ENCODE measurements at places on chromosomes 1 and 21.

- DNase-seq = no peak
These were observed 4.5 kb upstream of the ERVH48-1 start for GRCh38 chr21:42929969-42930368.

- DNase-seq = no peak
These were observed 36.4 kb downstream of the ZNF684 start for GRCh38 chr1:40567825-40568224.

DNA sequence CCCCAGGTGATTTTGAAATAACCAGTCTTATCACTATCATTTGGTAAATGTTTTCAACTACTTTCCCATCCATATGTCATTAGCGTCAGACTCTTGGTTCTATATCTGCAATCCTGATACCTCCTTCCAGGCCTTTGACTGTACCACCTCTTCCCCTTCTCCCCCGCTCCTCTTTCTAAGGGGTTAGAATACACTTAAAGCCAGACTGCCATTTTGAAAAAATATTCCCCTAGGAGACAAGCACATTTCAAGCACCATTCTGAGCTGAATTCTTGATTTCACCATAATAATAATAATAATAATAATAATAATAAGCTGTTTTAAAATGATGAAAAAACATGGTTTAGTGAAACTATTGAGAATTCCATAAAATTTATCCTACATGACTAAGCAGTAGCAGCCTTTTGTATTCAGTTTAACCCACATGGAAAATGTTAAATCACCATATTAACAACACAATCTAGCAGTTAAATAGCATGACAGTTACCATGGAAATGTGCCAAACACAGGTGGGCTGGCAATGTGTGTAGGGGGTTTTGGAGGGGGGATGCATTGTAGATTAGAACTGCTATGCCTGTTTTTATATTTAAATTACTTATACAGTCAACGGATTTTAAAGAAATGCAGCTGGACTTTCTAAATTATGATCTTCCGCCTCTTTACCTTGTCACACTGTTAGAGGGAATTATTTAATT, 480.2 kb upstream of the DEPDC1 start:
- DNase-seq = no peak

DNA sequence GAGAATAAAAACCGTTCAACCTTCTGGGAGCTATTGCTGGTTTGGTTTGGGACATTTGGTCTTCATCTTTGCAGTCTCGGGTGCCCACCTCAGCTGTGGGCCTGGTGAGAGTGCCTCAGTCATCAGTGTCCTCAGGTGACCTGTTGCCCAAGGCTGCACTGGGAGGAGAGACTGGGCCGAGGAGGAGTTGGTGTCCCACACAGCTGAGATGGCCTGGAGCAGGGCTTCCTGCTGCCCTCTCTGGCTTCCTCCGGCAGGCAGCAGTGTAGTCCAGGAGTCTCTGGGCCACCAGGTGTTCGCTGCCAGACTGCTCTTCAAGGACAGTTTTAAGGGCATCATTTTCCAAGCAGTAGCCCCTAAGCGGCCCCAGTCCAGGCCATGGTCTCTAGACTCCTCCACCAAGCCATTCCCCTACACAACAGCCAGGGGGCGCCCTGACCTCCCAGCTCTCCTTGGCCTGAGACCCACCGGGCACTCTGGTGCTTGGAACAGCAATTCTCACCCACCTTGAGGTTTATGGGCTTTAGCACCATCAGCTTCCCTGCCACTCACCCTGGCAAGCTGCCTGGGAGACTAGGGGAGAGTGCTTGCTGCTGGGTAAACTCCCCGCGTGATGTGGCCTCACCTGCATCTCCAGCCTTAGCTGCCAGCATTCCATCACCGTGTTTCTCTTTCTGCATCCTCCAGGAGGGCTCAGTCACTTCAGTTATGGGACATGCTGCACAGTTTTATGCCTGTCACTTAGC, 9.1 kb upstream of the SYTL1 start:
- peak; percentile 51 for DNase-seq

GRCh38 chr1:8598783-8599182, 218.7 kb downstream of the RERE start:
- no peak for DNase-seq

GRCh38 chr1:4483021-4483625, 171.3 kb upstream of the AJAP1 start:
- DNase-seq = no peak

- peak; percentile 71 for DNase-seq
These were observed 32.8 kb upstream of the DNASE2B start for GRCh38 chr1:84365225-84366221.

- no peak for DNase-seq
These were observed 877 bp upstream of the SLX9 start for GRCh38 chr21:44938772-44939531.

DNA sequence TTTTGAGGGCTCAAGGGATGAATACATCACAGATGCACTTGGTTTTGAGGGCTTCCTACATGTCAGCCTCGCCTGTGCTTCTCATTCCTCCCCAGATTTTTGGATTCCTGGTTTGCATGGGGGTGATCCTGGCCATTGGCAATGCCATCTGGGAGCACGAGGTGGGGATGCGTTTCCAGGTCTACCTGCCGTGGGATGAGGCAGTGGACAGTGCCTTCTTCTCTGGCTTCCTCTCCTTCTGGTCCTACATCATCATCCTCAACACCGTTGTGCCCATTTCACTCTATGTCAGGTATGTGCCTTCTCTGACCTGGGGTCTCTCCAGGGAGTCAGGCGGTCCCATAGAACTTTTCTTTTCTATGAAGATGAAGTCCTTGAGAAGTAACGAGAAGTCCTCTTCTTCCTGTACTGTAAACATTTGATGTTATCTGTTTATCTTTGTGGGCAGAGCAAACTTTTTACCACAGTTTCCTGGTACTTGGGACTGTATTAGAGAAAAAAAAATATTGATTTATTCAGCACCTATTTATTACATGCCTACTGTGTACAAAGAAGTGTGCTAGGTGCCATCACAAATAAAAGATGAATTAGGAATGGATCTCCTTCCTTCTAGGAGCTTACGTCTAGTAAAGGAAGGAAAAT, 12.0 kb downstream of the ATP8B2 start:
- DNase-seq = no peak

- DNase-seq = no peak
These were observed 1.4 kb upstream of the MIA3 start for GRCh38 chr1:222616525-222616924.

GRCh38 chr1:151060657-151061421, 642 bp downstream of the MLLT11 start:
- DNase-seq = no peak

DNA sequence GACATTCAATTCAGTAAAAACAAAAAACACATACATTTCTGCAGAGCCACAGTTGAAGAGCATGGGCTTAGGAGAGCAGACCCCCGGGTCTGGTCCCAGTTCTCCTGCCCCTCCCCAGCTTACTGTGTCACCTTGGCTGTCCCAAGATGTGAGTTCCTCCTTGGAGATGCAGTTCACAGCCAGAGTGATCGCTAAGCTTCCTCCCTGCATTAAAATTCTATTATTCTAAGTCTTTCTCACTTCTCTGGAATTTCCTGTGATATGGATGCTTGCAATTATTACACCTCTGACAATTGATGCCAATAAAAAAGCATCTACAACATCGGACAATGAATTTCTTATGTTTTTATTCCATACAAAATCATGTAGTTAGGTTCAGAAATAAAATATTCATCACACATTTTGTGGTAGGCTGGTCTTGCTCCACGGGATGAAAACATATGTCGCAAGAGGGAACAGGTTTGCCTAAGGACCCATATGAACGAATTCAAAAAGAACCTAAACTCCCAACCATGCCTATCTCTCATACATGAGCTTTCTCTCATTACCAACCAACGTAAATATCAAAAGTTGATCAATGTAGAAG, 328.5 kb upstream of the RUNX1 start:
- DNase-seq = no peak

- no peak for DNase-seq
These were observed 33.9 kb downstream of the GALNT2 start for GRCh38 chr1:230100932-230101331.

DNA sequence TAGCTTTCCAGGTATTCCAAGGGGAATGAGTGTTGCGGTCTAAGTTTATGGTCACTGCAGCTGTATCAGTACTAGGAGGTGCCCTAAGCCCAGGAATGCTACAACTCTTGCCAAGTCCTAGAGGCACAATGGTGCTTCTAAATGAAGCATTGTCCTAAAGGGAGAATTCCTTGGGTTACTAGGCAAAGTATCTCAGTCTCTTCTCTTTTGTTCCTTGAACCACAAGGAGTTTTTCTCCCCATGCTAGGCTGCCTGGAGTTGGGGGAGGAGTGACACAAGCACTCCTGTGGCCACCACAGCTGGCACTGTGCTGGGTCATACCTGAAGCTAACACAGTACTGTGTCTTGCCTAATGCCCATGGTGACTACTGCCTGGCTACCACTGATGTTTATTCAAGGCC, 50.7 kb downstream of the KMO start:
- no peak for DNase-seq

DNA sequence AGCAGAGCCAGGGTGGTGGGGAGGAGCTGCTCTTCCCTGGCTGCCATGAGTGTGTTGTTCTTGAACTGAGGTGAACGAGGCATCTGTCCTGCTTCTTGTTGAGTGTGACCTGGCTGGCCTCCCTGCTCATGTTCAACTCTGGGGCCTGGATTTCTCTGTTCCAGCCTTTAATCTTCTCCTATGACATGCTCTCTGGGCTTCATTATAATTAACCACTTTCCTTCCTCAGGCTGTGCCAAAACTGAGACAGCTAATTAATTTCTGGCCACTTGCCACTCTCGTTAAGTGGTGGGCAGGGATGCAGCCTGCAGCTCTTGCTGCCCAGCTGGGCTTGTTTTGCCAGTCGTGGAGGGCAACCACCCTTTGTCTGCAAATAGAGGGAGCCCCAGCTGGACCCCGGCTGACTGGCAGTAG, 23.3 kb downstream of the OPRD1 start:
- DNase-seq = no peak

DNA sequence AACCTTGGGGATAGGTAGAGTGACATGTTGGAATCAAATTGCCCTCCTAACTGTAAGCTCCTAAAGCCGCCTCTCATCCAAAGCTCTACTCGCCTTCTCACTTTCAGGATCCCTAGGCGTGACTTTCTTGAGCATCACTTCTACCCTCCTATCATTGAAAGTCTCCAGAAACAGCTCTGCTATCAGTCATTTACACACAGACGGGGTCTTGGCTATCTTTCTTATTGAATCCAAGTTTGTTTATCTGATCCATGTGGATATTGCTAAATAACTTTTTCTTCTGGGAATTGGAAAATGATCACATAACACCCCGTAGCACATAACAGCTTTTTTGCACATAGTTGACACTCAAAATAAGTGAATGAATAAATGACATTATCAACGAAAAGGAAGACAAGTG, 216.4 kb upstream of the KIAA0040 start:
- no peak for DNase-seq

GRCh38 chr1:72227667-72228066, 54.7 kb downstream of the NEGR1 start:
- no peak for DNase-seq
